Hematopoietic multipotent progenitor cell treated with erythropoietin and hydrocortisone succinate and interleukin-3 and kit ligand, for 17 days (in vitro differentiated cells): ENCODE measurements at places on chromosomes 6 and 20.
A peak's percentile ranks its signal among the peaks of the same experiment; 100 is the strongest.

DNA sequence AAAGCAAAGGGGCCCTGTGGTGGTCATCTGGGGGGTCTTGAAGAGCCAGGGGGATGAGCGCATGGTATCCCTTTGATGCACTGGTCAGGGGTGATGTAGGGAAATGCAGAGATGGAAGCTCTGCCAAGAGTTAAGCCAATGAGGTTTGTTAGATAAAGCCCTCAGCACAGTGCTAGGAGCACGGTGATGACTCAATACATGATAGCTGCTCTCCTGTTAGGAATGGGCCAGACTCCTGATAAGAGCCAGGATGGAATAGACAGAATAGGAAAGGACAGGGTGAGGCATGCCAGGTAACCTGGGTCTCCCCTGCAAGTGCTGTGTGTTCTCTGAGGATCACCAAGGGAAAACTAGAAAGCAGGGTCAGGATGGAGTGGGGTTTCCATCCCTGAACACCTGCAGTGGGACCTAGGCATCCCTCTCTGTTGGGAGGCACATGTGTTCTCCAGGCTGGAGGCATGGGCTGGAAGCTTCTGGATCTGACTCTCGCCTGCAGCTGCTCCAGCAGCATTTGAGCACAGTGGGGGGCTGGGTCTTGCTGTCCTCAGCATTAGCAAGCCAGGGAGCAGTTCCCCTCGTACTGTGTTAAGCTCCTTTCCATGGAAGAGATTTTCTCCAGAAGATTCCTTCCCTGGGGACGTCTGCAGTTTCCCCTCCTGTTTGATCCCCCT, 71.8 kb upstream of the TIAM2 start:
- no peak for DNase-seq

GRCh38 chr20:50438986-50439407, 71.2 kb upstream of the PTPN1 start:
- no peak for DNase-seq

DNA sequence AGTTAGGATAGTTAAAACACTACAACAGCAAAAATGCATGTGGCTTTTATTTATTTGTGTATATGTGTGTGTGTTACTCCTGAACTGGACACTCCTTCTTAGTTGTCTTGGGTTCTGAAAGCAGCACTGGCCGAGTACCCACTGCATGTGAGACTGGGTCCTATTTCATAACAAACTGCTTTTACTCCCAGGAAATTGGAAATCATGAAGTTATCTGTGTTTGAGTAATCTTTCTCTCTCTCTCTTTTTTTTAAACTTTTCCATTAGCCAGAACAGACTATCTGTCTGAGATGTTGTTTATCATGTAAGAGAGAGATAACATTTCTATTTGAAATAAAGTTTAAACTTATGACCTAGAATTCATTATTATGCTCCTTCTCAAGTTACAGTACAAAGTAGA, 110.4 kb downstream of the LIN28B start:
- no peak for DNase-seq

- DNase-seq = no peak
Observed at GRCh38 chr20:36116807-36117441, 37.6 kb upstream of the EPB41L1 start.

DNA sequence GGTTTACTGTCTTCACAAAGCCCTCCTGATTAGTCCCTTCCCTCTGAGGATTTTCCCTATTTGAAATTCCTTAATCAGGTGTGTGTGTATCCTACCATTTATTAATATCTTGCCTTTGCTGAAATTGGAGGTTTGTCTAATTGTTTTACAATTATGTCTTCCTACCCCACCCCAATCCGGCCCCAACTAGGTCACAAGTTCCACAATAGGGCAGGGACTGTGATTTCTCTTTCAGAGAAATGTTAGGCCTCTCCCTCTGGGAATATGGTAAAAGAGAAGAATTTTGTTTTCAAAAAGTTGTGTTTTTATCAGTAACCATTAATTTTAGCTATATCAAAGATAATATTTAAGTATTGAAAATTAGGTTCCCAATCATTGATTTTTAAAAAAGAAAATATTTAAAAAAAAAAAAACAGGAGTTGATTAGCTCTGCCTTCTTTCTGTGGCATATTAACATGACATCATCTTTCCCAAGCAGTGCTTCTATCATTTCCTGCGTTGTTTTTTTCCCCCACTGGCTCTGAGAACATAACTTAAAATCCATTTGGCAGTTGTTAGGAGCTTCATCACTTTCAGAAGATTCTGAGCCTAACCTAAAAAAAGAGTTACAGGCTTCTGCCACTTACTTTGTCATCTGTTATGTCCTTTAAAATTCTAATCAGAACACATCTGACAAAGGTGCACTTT, 36.1 kb downstream of the BLOC1S5 start:
- DNase-seq = no peak

DNA sequence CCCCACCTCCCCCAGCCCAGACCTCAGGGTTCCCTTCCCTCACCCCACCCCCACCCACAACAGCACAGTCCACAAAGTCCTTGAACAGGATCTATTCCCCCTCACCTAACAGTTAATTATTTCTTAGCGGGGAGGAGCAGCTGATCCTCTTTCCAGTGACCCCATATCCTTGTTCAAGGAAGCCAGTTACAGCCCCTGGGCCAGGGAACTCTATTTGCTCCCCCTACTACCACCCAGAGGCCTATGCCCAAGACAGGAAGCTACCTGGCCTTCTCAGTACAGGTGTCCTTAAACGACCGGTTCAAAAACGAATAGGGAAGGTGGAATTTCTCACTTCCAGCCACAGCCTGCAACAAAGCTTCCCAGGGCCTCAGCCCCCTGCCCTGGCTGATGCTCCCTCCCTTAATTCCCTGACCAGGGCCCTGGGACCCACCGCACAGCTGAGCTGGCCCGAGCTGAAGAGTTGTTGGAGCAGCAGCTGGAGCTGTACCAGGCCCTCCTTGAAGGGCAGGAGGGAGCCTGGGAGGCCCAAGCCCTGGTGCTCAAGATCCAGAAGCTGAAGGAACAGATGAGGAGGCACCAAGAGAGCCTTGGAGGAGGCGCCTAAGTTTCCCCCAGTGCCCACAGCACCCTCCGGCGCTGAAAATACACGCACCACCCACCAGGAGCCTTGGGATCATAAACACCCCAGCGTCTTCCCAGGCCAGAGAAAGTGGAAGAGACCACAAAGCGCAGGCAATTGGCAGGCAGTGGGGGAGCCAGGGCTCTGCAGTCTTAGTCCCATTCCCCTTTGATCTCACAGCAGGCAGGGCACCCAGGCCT, 778 bp downstream of the MCCD1 start:
- no peak for DNase-seq

DNA sequence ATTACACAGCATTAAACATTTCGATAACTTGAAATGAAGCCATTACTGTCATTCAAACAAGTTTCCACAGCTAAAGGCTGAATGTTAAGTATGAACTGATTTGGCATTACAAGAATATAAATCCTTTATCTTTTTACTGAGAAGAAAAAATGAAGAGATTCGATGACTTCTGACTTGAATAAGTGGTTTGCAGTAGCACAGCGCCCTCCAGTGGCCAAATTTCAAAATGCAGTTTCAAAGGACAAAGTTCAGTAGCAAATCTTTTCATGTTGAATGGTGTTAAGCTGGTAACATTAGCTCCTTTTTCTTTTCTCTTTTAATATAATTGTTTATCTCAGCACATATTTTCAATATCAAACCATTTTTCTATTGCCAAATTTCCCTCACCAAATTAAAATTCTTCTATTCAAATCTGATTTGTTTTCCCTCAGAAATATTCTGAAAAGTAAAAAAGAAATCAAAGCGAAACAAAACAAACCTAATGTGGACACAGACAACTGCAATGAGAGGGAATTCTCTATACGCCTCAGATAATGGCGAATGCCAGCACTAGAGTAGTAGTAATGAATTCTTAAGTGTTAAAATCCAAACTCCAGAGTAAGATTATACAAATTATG, 145.7 kb downstream of the BTBD9 start:
- peak; percentile 70 for DNase-seq

DNA sequence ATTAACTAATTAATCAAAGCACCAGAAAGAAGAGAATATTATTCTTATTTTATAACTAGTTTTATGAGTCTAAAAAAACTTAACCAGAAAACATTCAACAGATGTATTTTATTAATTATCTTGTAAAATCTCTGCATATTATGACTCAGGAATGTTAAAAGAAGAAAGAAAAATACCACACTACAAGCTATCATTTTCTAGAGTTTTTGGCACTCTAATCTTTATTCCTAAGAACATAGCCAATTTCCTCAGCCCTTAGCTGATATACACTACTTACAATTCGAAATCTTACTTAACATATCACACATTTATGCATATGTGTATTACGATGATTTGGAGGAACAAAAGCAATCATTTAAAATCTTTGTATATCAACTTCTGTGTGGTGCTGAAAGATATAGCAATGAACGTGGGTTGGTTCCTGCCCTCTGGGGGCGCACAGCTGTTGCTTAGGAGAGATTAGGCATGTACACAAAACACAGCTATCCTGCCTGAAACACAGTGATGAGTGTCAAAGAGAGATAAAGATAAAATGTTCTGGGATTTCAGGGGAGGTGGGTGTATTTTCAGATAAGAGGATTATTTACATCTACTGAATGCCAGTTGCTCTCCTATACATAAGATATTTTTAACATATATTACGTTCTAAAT, 404.5 kb downstream of the SYNE1 start:
- DNase-seq = no peak

DNA sequence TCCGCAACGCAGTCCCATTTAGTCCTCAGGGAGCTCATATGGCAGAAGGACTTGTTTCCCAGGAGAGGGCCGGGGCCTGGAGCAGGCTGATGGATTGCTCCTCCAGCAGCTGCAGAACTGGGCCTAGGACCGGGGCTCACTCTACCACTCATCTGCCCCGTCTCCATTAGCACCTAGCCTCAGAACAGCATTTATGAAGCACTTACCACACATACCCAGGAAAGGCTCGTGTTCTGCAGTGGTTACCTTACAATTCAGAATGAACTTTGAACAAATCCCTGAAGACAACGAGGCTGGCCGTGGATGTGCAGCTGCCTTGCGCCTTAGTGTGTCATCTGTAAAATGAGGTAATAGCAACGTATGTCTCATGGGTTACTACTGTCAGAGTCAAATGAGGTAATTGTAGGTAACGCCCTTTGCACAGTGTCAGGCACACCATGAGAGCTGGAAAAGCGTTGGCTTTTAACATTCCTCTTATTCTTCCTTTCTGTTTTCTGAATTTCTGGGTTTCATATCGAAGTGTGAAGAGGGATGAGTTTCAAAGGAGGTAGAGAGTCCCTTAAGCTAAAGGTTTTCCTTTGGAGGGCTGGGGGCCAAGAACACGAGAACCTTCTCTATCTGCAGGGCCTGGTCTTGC, 46.3 kb upstream of the CD93 start:
- peak; percentile 73 for DNase-seq

GRCh38 chr6:147486683-147487082, 21.8 kb upstream of the SAMD5 start:
- no peak for DNase-seq
